Activated naive CD4-positive, alpha-beta T cell treated with anti-CD3 and anti-CD28 coated beads, Interleukin-2, amount 50 U/mL, for 16 hours (primary cell): ENCODE measurements at places on chromosomes 6 and 20.

DNA sequence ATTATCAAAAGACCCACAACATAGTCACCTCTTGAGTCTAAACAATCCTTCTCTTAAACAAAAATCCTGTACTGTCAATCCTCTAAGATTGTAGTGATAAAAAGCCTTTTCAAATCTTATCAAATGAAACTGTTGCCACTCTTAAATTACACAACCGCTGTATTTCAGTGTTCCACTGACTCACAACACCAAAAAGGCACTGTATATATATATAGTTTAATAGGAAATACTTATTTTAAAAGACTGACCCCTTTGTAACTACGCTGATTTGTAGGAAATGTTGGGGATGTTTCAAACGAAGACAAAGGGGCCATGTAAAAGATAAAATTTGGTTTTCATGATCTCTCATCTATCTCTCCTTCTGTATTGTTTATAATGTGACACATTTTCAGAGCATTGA lies 14.1 kb downstream of the CPNE1 start:
- no peak for DNase-seq

DNA sequence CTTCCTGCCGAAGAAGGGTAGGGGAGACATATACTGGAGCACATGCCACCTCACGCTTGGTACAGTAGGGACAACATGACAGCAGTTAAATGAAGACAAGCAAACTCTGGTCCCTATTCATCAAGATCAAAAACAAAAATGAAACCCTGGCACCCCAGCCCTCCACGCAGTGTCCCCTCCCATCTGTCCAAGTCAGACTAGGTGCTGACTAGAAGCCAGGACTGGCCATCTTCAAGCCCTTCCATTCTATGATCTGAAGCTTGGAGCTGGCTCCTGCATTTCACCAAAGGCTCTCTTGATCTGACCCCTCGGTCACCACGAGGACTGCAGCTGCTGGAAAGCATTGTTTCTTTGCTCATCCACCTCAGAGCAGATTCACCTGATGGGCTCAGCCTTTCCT lies 158.9 kb upstream of the GGTLC1 start:
- no peak for DNase-seq

DNA sequence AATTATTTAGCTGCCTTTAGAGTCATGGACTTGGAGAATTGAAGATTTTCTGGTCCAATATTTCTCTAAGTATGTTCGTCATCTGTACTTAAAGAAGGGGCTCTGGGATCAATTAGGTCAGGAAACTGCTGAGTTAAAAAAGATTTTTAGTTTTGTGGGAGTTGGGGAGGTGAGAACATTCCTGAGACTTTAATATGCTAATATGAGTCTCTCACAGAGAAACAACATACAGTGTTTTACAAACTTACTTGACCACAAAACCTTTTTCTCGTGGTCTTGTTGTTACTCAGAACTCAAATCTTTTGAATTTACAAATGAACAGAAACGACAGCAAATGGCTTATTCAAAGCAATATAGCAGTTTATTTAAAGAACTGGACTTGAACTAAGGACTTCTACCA lies 67.9 kb downstream of the LIN28B start:
- DNase-seq, result no peak

- no peak for DNase-seq
These were observed 84.7 kb upstream of the SALL4 start for GRCh38 chr20:51886891-51887608.

DNA sequence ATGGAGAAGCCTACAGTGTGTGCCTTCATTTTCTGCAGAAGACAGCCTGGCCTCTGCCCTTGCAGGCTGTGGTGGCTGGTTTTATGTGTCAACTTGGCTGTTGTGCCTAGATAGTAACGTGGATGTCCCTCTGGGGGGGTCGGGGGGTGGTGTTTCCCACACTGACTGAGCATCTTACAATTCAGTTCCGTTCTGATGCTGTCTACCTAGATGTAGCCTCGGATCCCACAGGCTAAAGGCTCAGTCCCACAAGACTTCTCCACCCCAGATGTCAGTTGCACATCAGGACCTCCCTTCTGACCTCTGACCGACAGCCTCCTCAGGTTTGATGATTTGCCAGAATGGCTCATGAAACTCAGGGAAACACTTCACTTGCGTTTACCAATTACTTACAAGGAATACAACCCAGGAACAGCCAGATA lies 4.4 kb downstream of the PYGB start:
- DNase-seq, result no peak

GRCh38 chr20:1805161-1805581 lies 90.0 kb upstream of the SIRPA start:
- no peak for DNase-seq

- DNase-seq, result no peak
These were observed 114.8 kb upstream of the CD93 start for GRCh38 chr20:23200914-23201313.

DNA sequence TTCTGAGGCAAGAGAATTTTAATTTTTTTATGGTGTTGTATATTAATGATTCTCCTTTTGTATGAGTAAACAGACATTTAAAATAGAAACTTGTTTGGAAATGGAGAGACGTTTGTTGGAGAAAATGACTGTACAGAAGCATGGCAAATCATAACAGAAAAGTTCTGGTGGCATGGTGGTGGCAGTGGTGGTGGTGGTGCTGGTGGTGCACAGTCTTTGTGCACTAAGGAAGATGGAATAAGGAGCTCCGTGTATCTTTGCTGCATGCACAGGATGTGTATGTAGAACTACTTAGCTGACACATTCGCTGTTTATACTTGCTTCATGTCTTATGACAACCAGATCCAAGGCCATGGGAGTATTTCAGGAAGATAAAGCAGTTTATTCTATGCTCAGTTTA lies 294.9 kb downstream of the UTRN start:
- no peak for DNase-seq

DNA sequence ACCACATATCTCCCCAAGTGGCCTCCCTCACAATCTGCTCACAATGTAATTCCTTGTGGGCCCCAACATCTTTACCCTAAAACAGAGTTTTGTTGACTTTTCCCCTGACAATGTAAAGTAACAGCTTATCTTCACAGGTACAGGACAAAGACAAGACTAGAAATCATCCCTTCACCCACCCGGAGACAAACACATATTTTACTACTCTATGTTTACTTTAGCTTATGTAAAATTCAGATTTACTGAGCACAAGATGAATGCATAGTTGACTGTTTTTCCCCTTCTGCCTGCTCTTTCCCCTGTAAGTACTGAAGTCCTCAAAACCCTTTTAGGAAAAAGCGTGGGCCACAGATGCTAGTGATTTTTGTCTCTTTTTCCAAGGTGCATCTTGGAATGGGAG lies 61.0 kb downstream of the RPP21 start:
- DNase-seq, result no peak

- no peak for DNase-seq
These were observed 49.0 kb downstream of the SOBP start for GRCh38 chr6:107538856-107539387.

- DNase-seq, result no peak
These were observed 48.2 kb downstream of the IRF4 start for GRCh38 chr6:439641-440167.

GRCh38 chr6:44966449-44967092 lies 361.6 kb upstream of the RUNX2 start:
- DNase-seq, result no peak

- DNase-seq, result no peak
These were observed 54.9 kb downstream of the CDH22 start for GRCh38 chr20:46253391-46253790.

- DNase-seq, result no peak
These were observed 8.3 kb upstream of the ME1 start for GRCh38 chr6:83439201-83439600.

DNA sequence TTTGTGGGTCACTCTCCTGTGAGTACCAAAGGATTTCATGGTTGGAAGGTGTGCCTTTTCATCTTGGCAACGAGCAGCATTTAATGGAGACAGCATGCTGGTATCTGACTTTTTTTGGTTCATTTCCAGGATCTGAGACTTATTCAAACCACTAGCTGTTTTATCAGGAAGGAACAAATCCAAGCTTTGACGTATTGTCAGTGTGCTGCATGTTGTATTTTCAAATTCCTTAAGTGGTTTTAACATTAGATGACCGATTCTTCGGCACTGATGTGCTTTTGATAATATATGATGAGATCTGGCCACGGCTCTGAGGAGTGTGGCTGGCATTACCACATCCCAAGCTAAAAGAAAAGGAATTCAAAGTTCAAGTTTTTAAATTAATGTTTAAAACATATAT lies 6.4 kb downstream of the RMND1 start:
- DNase-seq, result no peak

DNA sequence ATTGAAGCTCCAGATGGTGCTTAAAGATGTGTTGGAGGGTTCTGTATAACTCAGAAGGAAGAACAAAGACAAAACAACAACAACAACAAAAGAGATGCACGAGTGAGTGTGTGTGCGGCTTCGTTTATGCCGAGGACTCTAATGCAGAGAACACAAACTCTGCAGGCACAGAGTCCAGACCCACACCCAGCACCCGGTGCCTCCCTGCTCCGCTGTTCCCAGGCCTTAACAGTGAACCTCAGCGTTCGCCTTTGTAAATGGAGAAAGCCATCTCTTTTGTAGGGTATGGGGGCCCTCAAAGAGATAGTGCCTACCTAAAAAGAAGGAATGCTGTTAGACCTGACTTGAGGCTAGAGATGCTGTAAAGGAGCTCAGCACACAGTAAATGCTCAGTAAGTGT lies 243.3 kb downstream of the ERMARD start:
- DNase-seq, result no peak

DNA sequence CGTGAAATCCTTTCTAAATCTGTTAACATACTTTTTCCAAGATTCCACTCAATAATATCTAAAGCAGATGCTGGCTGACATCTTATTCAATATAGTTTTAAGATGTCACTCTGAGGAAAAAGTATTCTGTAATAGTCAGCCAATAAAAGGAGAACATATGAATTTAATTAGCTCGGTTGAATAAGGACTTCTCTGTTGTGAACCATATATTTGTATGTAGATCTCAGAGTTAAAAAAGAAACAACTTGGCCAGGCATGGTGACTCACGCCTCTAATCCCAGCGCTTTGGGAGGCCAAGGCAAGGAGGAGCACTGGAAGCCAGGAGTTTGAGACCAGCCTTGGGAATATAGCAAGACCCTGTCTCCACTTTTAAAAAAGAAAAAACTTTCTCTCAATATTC lies 7.4 kb upstream of the CD24 start:
- no peak for DNase-seq
